ENCODE measurements at places on chromosomes 4 and X.

- no peak for DNase-seq
Measured at GRCh38 chrX:10619425-10620046, 849 bp downstream of the MID1 start.

- DNase-seq: no peak
Measured at GRCh38 chr4:105650190-105650589, 58.3 kb downstream of the INTS12 start.

GRCh38 chr4:145230726-145231125, 50.3 kb upstream of the OTUD4 start:
- no peak for DNase-seq

GRCh38 chrX:40300286-40300890, 202.6 kb upstream of the BCOR start:
- no peak for DNase-seq

DNA sequence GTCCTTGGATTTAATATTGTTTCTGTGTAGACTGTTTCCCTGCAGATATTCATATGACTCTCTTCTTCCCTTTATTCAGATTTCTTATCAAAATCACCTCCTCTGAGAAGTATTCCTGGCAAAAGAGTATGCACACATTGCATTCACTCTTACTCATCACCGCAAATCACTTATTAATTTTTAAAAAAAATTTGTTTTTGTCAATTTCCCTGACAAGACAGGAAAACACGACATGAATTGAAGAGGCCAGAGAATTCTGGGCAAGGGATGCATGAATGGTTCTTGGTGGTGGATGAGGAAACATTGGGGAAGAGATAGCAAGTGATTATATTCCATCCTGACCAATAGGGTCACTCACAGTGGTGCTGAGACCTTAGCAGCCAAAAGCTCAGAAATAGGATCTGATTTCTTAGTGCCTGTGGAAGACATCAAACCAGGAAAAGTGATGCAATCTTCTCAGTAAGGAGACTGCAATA, 522.5 kb upstream of the AGA start:
- DNase-seq: no peak

DNA sequence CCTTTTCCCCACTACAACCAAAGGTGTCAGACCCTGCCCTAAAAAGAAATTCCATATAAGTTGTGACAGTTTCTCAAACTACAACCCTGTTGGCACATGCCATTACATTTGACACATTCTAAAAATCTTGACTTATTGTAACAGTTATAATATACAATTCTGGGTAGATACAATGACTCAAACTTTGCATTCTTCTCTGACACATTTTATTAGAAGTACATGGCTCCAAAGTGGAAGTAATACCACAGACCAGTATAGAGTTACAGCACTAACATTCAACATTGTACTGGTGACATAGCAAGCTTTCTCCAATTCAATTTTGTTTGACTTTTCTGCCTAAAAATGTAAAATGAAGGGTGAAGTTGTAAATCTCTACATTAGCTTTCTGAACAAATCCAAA, 196.6 kb upstream of the ETNPPL start:
- DNase-seq: no peak

DNA sequence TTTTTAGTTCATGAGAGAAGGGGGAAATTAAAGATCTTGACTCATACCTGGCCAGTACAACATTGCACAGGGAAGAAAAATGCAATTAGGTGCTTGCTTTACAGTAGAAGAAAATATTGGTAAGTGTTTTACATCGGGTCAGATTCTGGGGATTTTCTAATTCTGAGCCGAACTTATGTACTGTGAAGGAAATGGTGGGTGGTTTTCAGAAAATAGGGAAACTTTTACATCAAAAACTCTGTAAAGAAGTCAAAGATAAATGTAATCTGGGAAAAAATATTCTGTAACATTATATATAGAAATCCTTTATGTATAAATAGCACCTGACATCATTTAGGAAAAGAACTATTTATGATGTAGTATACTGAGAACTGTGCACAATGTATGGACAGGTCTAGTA, 75.4 kb downstream of the KDM6A start:
- DNase-seq: no peak

- no peak for DNase-seq
Measured at GRCh38 chr4:123583043-123583442, 186.4 kb downstream of the SPRY1 start.

GRCh38 chr4:145734576-145735346, 54.8 kb downstream of the C4orf51 start:
- no peak for DNase-seq

Measured in H9 (cell line).